Motor neuron (in vitro differentiated cells): ENCODE measurements at places on chromosomes 6 and 20. TPM values are rescaled to one million over a fixed set of nuclear protein-coding genes. Genes with fewer than 3 reads are reported as not detected.

DNA sequence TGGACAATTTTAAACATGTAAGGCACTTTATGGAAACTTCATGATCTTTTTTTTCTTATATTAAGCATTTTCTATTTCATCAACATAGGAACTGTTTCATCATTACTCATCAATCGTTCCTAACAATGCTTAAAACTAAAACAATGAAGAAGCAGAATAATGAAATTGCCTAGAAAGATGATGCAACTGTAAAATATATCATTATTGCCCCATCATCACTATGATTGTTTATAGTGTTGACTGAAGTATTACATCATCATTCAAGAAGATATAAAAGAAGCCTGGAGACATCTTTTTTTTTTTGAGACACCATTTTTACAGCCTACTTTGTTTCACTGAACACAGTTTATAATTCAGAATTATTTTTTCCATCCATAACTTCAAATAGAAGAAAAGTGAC, 147.2 kb downstream of the TRDN start:
- ATAC-seq: peak; percentile 37

The PABPC1L gene
- 9.4 and 9.8 TPM in 2 replicates for total RNA-seq

The BAK1 gene
- total RNA-seq: 7.5 and 8.3 TPM in 2 replicates

- ATAC-seq: peak; percentile 2
These were observed 758 bp downstream of the GCLC start for GRCh38 chr6:53544217-53544469.

The HTR1E gene
- 0.24 TPM in 1 of 2 replicates, not detected in the other for total RNA-seq

- no peak for ATAC-seq
These were observed 101.1 kb upstream of the TAB2 start for GRCh38 chr6:149216459-149216858.

The AURKA gene
- total RNA-seq: 3.6 and 4.3 TPM in 2 replicates

The MAK gene
- total RNA-seq: 0.49 and 0.63 TPM in 2 replicates

DNA sequence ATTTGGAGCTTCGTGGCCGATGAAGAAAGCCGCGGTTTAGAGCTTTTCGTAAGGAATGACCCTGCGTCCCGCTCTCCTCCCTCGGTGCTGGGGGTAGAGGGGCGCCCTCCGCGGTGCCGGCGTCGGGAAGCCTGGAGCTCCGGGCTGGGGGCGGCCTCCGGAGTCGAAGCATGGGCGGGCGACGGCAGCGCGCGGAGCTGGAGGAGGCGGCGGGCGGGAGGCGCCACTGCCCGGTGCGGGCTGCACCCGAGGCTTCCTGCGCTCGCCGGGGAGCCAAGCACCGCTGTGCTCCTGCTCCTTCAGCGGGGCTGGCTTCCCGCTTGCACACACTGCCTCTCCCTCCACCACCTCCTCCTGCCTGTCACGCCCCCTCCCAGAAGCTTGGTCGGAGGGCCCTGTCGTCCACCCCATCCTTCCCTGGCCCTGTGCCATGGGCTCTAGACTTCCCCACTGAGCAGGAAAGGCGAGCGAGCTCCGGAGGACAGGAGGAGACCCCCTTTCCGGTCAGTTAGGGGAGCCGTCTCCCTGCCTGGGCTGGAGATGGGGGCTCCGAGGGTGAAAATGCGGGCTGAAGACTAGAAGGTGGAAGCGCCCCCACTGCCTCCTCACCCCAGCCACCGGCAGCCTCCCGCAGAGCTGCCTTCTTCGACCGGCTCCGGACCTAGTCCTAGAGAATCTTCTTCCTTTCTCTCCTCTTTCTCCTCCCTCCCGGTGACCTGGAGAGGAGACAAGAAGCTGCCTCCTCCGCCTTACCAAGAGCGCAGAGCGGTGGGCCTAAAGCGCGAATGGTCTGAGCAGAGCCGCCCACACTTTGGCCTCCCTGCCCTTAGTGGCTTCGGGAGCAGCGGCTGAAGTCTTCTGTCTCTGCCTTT, 1.8 kb downstream of the CDH4 start:
- ATAC-seq: peak; percentile 61

GRCh38 chr20:2022163-2022562, 28.3 kb upstream of the PDYN start:
- ATAC-seq: no peak

GRCh38 chr20:45752746-45753145, 30.6 kb downstream of the SPINT4 start:
- no peak for ATAC-seq

GRCh38 chr6:12884983-12885382, 168.4 kb downstream of the PHACTR1 start:
- ATAC-seq: no peak

GRCh38 chr20:37519508-37520418, 1.3 kb upstream of the NNAT start:
- peak; percentile 76 for ATAC-seq

The SPATA25 gene
- total RNA-seq: 2.5 and 2.8 TPM in 2 replicates

GRCh38 chr6:106037060-106037459, 49.1 kb upstream of the PRDM1 start:
- no peak for ATAC-seq

DNA sequence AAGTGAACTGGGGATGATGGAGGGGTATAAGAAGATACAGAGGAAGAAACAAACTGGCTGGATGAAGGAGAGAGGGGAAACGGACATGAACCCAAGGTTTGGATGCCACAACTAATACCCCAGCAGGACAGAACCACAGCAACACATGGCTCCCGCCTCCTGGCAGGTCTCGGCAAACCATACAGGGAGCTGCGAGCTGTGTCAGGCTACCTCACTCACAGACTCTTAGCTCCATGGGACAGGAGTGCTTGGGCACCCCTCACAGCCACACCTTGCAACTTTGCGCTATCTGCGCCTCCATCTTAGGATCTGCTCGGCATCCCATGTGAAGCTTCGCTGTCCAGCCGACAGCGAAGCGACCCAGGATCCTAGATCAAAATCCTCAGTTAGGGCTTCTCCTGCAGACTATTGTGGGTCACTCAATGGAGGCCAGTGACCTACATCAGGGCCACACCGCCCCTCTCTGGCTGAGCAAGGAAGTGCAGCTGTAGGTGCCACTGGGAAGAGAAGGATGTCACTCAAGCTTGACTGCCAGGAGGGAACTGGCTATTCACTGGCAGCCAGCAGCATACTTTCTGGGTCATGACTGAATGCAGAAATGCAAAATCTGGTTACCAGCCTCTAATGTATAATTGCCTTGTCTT, 174.4 kb upstream of the RIN2 start:
- peak; percentile 94 for ATAC-seq

DNA sequence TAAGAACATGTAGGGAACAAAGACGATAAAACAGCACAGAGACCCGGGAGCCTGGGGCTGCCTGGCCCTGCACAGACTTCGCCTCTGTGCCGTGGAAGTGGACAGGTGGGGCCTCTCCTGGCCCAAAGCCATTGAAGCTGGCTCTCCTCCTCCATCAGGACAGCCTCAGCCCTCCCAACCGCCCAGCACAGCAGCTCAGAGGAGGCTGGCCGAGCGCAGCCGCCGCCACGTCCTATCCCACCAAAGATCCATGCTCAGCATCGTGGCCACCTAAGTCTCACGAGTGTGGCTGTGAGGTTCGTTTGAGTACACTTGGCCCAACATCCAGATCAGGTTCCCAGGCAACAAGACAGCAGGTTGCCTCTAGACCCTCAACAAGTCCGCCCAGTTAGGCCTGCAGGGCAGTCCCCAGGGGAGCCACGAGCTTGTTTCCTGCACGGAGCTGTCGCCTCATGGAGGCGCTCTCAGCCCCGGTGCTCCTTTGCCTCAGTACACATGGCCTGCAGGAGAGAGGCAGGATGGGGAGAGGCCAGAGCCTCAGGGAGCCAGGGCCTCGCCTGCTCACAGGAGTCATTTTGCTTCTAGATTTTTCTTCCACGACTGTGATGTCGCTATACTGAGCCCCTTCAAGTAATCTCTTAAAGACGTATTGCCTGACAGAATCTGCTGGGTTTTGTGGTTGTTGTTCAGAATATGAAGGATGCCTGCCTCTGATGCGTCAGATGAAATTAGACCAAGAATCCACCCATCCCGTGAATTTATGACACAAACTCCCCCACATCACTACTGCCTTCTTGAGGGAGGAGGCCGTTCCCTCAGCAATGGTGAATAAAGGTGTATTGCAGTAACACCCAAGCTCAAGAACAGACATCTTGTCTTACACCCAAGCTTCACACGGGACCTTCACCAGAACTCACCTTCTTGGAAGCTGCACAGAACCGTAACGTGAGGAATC, 102.7 kb downstream of the RNASET2 start:
- ATAC-seq: no peak
